Left cardiac atrium (tissue), 4 donors: ENCODE measurements at places on chromosomes 1 and 21. TPM values are rescaled to one million over a fixed set of nuclear protein-coding genes. Genes with fewer than 3 reads are reported as not detected.

- DNase-seq = no peak
Measured at GRCh38 chr1:30028283-30028682, 695.1 kb downstream of the MATN1 start.

DNA sequence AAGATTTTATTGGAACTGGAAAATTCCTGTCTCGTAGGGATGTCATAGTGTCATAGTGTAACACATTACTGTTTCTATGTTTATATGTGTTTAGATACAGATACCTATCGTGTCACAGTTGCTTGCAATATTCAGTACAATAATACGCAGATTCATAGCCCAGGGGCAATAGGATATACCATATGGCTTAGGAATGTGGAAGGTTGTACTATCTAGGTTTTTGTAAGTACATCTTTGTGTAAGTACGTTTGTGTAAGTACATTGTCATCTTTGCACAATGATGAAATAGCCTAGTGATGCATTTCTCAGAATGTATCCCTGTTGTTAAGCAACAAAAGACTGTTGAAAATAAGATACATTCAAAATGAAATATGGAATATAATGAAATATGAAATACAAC lies 68.9 kb downstream of the CAMTA1 start:
- DNase-seq = no peak

- DNase-seq = no peak
Measured at GRCh38 chr1:115433483-115433882, 95.4 kb upstream of the NGF start.

DNA sequence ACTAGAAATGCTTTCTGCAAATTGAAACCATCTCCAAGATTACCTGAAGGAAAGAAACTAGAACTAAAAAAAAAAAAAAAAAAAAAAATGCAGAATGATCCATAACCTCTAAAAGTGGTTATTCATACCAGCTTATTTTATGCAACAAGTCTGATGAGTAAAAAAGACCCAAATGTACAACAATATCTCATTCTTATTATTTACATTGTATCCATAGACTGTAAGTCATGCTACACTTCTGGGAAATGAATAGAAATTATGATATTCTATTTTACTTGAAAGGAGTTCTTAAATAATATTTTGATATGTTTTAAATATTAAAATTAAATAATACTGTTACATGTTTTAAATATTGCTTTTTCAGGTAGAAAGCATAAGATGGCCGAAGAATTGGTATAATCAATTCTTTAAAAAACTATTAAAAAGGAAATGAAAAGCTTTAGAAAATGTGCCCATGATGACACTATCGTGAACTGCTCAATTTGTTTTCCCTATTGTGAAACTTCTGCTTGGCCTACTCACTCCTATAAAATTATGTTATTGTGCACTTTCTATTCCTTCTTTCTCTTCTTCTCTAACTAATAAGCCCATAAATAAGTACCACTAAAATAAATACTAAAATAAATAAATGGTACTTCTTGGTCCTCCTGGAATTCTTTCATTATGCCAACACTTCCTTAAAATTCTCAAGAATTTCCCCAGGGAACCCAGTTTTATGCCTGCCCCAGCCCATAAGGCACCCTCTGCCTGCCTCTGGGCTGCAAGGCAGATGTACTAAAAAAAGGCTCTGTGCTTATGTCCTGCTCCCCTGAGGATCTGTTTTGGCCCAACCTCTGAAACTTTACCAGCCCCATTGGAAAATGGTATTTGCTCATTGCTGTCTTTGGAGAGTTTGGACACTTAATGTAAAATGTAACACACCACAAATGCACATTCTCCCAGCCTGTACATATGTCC lies 18.1 kb downstream of the SAMSN1 start:
- DNase-seq = no peak

DNA sequence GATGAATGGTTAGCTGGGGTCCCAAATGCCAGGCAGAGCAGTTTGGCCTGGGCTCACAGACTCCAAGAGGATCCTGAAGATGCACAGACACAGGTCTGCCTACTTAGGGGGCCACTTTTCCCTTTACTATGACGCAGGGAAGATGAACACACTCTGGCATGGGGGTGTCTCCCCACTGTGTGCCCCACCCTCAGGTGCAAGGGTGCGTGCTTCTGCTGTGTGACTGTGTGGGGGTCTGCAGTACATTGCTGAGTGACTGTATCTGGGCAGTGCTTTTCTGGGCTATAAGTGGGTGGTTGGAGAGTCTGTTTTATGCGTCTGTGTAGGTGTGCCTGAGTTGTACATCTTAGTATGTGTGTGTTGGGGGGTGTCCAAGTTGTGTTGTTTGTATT lies 3.8 kb downstream of the NR0B2 start:
- DNase-seq = no peak

GRCh38 chr1:147209825-147210821 lies 15.0 kb downstream of the FMO5 start:
- DNase-seq = no peak

GRCh38 chr1:201180141-201180540 lies 10.5 kb upstream of the IGFN1 start:
- DNase-seq = no peak

DNA sequence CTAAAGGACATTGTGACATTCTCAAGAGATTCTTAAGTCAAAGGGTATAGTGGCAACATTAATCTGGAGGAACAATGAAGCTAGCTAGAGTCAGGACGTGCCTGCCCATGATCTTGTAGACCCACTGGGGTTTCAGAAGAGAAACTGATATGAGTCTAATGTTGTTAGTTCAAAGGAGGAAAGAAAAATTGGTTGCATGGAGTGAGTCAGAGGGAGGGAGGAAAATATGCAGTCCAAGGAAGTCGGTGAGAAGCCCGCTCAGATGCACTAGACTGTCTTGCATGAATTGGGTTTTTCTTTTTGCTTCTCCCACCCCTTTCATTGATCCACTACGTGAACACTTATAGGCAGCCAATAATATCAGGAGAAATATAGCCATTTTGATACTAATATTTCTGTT lies 53.8 kb upstream of the SYT14 start:
- no peak for DNase-seq

GRCh38 chr1:28509705-28510272 lies 3.9 kb downstream of the RCC1 start:
- DNase-seq = no peak

GRCh38 chr1:228373681-228374571 lies 32.7 kb downstream of the TRIM11 start:
- DNase-seq = peak; percentile 24

DNA sequence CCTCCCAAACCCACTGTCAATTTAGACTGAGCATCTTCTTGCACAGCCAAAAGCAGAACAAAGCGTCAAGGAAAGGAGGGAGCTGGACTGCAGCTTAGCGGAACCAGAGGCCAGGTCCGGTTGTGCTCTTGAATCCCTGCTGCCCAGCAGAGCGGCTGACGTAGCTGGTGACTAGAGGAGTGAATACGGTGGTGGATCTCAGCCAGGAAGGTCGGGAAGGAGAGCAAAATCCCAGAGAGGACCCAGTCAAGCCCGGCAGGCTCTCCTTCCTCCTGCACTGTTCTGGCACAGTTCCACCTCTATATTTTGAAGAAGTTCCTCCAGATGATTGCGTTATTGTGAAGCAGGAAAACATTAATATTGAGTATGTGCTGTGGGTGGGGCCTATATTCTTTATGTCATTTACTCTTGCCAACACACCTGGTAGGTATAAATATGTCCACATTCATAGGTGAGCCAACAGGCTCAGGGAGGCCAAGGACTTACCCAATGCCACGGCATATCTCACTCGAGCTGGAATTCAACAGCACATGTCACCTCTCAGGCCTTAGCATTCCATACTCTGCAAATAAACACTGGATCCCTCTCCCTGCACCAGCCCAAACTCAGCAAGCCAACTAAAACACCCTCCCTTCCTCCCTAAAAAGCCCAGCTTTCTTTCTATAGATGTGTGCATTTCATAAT lies 23.6 kb upstream of the ABCB10 start:
- DNase-seq = peak; percentile 64

DNA sequence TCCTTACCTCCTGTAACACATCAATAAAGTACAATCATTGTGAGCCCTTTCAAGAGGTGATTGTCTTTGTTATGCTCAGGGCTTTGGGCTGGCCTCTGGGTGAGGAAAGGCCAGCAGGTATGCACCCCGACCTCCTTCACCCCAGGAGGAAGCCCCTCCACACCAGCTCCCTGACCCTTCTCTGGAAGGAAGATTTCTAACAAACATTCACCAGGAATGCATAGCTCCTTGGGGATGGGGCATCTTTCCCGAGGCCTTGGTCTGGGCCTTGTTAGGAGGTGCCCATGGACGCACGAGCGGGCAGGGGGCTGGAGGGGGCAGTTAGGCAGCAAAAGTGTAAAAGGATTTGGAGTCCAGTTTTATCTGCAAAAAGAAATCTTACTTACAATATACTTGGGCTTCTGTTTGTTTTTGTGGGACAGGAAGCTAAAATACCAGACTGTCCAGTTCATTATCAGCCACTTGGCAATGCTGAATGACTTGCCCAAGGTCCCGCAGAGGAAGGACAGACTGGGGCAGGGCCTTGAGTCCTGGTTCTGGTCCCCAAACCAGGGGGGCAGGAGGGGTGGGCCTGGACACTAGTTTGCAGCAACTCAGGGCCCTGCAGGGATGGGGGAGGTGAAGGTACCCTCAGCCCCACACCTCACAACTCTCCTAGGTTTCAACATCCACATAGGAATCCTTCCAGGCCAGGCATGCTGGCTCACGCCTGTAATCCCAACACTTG lies 10.1 kb downstream of the ZC3H12A start:
- peak; percentile 32 for DNase-seq

DNA sequence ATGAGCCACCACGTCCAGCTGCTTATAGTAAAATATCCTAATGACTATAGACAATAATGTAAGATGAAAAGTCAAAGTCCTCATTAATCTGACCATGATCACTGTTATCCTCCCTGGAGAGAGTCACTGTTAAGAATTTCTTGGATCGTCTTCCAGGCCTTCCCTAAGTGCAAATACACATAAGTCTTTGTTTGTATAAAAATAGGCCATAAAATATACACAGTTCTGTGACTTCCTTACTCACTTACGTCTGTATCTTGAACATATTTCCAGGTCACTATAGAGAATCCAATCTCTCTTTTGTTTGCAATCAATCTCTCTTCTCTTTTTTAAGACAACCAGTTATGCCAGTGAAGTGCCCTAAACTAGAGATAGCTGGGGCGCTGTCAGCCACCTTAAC lies 89.1 kb upstream of the LYST start:
- no peak for DNase-seq

DNA sequence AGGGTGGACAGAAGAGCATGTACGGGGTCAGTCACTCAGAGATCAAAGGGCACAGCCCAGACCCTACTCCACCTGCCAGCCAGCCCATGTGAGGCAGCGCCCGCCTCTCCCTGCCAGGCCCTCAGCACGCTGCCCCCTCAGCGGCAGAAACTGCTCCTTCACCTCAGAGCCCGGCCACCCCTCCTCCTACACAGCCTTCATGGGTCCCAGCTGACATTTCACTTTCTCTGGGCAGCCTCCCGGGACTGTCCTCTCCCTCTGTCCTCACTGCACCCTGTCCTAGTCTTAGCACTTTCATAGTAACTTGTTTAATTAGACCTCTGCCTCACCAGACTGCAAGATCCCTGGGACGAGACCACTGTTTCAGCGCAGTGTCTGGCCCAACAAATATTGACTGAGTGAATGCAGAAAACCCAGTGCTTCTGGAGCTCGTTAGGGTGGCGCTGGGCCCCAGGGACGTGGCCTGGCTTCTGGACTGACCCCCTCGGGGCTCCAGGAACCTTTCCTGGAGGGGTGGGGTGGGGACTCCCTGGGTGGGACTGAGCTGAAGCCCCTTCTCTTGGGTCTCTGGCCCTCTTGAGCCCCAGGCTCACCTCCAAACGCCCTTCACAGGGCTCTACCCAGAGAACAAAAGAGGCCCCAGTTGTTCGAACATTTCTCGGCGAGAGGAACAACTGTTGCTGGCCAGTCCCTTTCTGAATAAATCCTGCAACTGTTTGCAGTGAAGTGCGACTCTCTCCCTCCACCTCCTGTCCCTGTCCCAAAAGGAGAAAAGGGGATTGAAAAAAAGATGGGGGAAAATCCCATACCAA lies 114.9 kb downstream of the CASZ1 start:
- no peak for DNase-seq

DNA sequence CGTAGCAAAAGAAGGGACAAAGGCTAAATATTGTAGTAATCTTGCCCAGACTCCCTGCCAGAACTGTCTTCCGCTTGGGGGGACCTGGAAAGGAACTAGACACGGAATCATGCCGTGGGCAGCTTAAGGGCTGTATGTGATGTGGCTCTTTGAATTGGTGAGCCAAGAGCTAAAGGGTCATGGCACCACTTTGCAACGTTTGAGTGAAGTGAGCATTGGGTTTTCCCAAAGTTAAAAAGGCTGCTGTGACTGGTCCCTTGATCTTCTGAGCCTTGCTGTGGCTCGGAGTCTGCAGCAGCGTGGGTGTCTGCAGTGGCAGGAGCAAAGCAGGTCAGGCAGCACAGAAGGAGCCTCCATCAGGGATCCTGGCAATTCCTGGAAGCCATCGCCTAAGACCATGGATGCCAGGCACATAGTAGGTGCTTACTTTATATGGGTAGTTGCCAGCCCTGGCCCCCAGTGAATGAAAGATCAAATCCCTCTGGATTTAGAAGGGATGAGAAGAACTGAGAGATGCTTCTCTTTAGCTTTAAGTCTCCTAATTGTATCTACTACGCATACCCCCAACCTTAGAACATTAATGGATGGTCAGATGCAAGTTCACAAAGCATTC lies 1.8 kb downstream of the SMYD2 start:
- no peak for DNase-seq

GRCh38 chr1:17605582-17606344 lies 66.3 kb downstream of the ARHGEF10L start:
- peak; percentile 60 for DNase-seq

GRCh38 chr1:218867941-218868626 lies 305.6 kb upstream of the LYPLAL1 start:
- DNase-seq = no peak

DNA sequence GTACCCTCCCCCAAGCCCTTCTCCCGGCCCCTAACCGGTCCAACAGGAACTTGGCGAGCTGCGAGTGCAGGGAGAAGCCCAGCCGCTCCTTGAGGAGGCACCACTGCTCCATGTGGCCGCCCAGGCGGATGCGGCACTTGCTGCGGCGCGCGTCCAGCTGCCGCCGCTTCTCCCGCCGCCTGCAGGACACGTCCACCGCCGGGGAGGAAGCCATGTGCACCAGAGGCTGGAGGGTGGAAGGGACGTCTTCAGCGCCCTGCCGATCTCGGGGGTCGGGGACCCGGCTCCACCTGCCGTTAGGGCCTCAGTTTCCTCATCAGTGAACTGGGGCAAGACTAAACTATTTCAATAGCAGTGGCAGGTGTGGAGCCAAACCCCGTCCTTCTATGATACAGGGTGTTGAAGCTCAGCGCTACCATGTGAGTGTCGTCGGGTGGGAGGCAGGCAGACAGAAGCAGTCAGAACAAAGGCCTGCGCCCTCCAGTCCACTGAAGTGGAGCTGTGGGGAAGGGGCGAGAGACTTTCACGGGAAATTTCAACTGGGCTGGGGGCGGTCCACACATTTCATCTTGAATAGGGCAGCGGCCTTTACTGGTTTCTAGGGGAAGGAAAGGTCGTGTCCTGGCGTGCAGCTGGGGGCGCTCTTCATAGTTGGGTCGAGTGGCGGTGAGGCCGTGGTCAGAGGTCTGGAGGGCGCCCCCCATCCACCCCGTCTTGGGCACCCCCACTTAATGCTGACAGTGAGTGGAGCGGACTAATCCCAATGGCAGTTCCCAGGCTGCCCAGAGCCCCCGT lies 592 bp downstream of the ZNF692 start:
- peak; percentile 78 for DNase-seq

- DNase-seq = no peak
Measured at GRCh38 chr1:38929476-38929875, 12.2 kb downstream of the RHBDL2 start.

- DNase-seq = no peak
Measured at GRCh38 chr1:223878598-223879325, 33.0 kb upstream of the TP53BP2 start.

Gene TNNI3K
- total RNA-seq = 4.8 TPM

Gene MAP3K21
- 0.63 TPM for total RNA-seq

Gene B3GALT2
- total RNA-seq = 48.6 TPM

Gene HSD11B1
- total RNA-seq = 6.8 TPM

Gene PPIH
- 21.3 TPM for total RNA-seq
